ENCODE measurements at places on chromosomes 2 and 18.

- DNase-seq, result no peak
These were observed 445.4 kb upstream of the DSEL start for GRCh38 chr18:67961701-67962440.

DNA sequence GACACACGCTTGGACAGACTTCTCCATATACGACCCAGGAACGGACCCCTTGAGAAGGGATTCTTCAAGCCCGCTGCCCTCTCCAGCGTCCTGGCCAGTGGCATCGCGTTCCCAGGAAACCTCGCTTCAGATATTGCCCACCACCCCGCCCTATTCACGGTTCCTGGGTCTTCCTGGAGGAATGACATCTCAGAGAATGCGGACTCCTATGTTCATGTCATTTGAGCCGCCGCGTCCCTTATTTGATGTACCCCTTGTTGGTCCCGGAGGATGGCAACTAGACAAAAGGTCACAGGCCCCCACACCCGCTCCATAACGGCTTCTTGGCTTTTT is 588 bp upstream of the CCDC93 start:
- no peak for DNase-seq

DNA sequence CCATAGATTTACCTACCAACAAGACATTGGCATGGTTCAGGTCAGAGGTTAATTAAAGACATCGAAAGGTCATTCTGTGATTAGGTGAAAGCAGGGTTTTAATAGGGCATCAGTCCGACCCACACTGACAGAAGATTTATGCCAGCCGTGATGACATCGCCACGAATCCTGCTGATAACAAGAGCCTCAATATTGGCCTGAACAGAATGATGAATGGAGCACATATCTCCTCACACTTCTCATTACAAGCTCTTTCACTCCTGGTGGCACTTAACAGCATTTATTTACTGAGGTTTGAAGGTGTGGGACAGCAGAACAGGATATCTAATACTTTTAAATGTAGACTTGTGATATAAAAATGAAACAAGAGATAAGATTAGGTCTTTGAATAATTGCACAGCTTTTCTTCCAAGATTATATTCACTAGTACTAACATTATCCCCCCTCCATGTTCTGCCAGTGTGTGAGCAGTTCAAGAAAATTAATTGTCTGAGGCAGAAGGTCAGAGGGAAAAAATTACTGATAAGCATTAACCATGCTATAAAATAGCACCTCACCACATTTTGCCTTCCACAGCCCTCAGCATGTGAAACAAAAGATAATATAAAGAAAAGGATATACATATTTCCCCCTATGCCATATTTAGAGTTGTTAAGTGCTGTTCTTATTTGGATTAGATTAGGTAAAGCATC is 23.1 kb upstream of the INSIG2 start:
- DNase-seq, result no peak

DNA sequence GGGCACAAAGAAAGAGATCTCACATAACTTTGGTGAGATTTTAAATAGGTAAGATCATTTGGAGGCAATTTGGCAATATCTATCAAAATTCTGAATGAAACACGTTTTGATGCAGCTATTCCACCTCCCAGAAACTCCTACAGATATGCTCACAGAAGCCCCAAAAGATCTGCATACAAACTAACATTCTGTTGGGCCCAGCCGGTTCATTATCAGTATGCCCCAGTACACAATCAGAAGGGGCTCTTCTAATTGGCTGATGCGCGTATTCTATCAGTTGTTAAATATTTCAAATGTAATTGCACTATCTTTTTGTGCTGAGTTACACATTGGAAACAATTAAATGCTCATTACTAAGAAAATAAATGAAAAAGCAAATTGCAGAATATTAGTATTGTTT is 7.1 kb upstream of the TGIF1 start:
- DNase-seq, result no peak

GRCh38 chr2:129896226-129897100 is 83.0 kb upstream of the RAB6C start:
- no peak for DNase-seq

DNA sequence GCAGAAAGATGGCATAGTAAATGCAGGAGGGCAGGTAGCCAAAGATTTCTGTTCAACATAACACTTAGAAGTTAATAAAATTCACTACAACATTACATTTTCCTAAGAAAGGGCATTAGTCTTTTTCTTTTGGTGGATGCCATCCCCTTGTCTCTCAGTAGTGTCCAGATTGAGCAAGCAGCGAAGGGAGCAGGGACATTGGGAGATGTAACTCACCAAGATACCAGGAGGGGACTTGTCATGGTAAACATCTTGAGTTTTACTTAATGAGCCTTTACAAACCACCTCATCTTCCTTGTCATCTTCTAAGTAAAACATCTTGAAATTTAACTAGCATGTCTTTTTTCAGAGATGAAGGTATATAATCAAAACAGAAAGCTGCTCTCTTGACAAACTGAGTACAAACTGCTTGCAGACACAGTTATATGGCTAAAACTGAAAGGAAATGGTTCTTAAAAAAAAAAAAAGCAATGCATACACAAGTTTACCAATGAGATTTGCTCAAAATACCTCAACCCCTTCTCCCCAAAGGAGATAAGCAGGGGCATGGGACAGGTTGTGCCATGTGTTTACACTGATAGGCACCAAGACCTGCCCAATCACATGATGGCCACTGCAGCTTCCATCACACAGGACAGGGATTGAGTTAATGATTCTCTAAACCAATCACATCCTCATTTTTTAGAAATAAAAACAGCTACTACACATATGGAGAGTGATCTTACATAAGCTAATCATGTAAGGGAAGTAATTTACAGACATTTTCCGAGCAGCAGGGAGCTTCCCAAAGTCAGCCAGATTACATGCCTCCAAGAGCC is 30.3 kb downstream of the LPIN2 start:
- no peak for DNase-seq

DNA sequence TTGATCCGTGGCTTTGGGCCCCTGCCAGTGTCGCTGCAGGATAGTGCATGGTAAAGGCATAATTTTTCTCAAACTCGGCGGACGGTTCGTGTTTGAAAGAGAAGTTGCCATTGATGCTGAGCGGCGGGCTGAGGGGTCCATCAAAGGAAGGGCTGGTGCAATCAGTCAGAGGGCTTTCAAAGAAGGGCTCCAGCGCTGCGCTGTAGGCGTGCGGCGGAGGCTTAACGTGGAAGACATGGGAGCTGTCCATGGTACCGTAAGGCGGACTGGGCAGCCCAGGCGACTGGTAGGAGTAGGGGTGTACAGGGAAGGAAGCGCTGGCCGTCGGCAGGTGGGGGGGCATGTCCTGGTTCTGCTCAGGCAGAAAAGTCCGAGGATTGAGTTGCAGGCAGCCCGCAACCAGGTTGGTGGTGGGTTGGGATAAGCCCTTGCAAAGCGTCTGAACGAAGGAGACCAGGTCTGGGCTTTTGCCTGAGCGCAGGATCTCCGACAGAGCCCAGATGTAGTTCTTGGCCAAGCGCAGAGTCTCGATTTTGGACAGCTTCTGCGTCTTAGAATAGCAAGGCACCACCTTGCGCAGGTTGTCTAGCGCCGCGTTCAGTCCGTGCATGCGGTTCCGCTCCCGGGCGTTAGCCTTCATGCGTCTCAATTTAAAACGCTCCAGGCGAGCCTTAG is 2.3 kb downstream of the NEUROD1 start:
- DNase-seq, result no peak

DNA sequence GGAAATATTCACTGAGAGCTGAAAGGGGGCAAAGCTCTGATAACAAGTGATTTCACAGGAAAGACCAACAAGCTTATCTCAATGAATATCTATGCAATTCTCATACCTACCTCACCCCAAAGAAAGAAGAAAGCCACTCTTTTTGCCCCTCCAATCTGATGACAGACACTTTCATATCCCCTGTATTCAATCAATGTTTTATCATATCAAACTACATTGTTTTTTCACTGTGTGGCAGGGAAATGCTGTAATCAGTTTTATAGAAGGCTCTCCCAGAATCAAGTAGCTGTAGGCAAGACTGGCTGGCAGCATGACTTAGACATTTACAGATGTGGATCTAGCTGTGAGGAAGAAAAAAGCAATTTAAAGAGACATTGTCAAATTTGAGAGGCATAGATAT is 81.3 kb upstream of the PIK3C3 start:
- no peak for DNase-seq

DNA sequence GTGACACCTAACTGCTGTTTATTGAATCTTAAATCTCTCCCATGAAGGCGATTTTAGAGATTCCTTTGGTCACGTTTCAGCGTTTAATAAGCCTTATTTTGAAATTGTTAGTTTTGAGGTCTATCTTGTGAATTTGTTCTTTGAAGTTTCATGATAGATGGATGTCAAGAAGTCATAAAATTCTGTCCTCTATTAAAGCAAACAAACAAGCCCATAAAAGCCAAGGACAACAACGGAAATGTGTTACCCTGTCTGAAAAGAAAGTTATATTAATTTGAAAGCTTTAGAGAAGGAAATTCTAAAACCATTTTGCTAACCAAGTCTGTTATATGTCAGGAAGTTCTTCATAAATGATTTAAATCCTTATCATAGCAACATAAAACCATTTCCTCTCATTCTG is 7.0 kb upstream of the CAVIN2 start:
- DNase-seq, result no peak

- peak; percentile 33 for DNase-seq
These were observed 11.2 kb downstream of the ZNF142 start for GRCh38 chr2:218648088-218648786.

GRCh38 chr2:72778410-72778809 is 47.4 kb downstream of the EXOC6B start:
- no peak for DNase-seq

GRCh38 chr2:219335373-219335786 is 2.8 kb upstream of the RESP18 start:
- no peak for DNase-seq

DNA sequence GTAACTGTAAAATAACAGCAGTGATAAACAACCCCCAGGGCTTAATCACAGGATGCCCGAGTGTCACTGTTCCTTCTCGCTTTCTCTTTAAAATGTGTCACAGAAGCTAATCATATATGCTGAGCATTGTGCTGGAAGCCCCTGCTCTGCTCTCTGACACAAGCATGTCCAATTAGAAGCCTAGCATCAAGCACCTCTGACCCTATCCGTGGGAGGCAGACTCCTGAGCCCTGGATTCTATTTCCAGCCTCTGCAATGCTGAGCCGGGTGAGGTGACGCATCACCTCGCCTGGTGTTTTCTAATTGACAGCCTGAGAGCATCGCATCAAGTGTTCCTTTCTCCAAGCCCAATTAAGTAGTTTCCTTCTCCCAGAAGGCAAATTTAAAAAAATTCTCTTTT is 19.7 kb upstream of the SCG2 start:
- no peak for DNase-seq

- DNase-seq, result no peak
These were observed 364.5 kb upstream of the CDH2 start for GRCh38 chr18:28541276-28541930.

DNA sequence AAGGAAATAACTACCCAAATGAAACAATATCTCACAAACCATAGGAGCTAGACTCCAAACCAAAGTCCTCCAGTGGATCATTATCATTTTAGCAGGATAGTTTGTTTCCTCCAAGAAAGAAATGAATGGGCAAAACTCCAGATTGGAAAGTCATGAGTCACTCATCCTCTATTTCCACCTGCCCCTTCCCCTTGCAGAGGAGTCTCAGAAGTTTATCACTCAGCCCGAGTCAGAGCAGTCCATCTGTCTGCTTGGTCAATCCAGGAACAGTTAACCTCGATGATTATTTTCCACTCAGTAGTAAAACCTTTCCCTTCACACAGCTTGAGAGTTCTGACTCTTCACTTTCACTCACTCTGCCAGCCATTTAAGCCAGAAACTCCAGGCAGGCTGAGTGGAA is 462.2 kb downstream of the BCL11A start:
- DNase-seq, result no peak

- no peak for DNase-seq
These were observed 110.7 kb upstream of the STPG4 start for GRCh38 chr2:47265751-47266231.

- DNase-seq, result no peak
These were observed 738.6 kb downstream of the ERBB4 start for GRCh38 chr2:211800001-211800400.

GRCh38 chr2:201128033-201128432 is 12.1 kb downstream of the CFLAR start:
- DNase-seq, result no peak

DNA sequence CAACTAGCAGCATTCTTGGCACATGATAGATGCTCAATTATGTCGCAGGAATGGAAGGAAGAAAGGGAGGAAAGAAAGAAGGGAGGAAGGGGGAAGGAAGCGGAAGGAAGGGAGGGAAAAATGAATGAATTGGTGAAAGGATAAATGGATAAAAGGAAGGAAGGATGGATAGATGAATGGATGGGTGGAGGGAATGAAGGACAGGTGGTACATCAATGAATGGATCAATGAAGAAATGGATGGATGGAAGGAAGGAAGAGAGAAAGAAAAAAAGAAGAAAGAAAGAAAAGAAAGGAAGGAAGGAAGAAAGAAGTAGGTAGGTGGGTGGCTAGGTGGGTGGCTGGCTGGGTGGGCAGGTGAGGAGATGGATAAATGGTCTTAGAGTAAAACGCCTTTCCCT is 56.8 kb downstream of the TWIST2 start:
- no peak for DNase-seq

- DNase-seq, result no peak
These were observed 2.0 kb downstream of the YPEL5 start for GRCh38 chr2:30148850-30149249.

DNA sequence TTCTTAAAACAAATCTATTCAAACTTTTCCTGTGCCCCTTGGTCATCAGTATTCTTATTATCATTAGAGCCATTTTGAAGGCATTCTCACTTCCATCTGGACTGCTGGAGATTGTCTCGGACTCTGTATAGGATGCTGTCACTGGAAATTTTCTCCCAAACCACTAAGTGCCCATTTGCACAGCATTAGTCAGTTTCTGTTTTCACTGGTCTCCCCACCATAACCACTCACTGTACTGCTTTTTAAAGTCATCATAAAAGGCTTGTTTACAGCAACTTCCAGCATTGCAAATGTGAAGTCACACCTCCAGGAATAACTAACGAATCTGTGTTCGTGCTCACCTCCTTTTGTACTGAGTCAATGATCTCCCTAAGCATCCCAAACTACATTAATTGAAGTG is 150.9 kb upstream of the SERTAD2 start:
- DNase-seq, result no peak

GRCh38 chr2:64807417-64807816 is 153.7 kb upstream of the SERTAD2 start:
- no peak for DNase-seq

DNA sequence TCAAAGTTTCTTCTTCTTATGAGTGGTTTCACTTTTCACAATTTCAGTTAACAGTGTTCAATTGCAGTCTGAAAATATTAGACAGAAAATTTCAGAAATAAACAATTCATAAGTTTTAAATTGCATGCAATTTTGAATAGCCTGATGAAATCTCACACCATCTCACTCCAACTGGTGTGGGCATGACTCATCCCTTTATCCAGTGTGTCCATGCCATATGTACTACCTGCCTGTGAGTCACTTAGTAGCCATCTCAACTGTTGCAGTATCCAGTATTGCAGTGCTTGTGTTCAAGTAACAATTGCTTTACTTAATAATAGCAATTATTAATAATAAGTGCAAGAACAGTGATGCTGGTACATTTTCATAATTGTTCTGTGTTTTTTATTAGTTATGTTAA is 1202.5 kb downstream of the DSC3 start:
- DNase-seq, result no peak
